ENCODE measurements at places on chromosomes 6 and 20.

DNA sequence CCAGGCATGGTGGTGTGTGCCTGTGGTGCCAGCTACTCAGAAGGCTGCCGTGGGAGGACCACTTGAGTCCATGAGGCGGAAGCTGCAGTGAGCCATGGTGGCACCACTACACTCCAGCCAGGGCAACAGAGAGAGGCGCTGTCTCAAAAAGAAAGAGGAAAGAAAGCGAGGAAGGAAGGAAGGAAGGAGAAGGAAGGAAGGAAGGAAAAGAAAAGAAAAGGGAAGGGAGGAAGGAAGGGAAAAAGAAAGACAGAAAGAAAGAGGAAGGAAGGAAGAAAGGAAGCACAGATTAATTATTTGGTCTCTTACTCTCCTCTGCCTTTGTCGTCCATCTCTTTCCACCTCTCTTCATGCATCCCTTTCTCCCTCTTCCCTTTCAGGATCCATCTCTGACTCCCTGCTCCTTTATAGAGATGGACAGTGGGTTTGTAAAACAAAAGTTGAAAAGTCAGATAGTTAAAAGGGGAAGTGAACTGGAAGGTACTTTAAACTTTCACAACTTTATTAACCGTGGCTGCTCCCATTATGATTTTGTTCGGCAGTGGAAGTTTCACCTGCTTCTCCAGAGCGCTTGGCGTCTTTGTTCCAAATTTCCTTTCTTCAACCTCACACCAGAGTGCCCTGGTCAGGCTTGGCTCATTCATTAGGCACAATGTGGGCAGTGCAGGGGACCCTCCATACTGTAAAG, 1.5 kb downstream of the HLA-DQA1 start:
- no peak for DNase-seq

GRCh38 chr6:47439348-47439668, 38.3 kb upstream of the CD2AP start:
- DNase-seq = no peak

DNA sequence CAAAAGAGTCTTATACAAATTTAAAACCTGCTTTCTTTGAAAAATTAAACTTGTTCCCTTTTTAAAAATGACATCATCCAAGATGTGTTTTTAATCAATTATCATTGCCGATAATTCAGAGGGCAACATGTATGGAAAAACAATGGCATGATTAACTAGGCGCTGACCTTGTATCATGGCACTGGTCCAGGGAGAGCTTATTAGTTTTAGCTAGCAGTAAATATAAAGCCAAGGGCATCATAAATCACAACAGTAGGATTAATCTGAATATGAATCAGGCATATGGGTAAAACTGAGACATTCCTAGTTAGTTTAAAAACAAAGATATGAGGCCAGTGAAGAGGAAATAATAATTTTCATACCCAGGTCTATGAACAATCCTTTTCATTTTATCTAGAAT, 374.0 kb downstream of the HDGFL1 start:
- DNase-seq = no peak

DNA sequence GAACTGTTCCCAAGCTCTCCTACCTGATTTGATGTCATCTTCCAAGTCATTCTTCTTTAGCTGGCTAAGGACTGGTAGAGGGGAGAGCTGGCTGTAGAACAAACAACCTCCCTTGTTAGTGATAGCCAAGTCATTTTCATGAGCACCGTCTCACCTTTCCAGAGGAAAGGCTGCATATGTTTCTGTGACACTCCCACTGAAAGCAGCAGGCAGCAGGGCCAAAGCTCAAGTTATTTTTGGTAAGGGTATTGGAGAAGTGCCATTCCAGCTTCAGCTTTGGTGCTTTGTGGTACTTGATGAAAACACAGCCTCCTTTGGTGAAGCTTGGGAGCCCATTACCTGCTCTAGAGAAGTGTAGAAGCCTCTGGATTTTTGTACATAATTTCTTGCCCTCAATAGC, 5.4 kb upstream of the DOK5 start:
- no peak for DNase-seq

- no peak for DNase-seq
Measured at GRCh38 chr6:11972806-11973205, 39.3 kb upstream of the HIVEP1 start.

DNA sequence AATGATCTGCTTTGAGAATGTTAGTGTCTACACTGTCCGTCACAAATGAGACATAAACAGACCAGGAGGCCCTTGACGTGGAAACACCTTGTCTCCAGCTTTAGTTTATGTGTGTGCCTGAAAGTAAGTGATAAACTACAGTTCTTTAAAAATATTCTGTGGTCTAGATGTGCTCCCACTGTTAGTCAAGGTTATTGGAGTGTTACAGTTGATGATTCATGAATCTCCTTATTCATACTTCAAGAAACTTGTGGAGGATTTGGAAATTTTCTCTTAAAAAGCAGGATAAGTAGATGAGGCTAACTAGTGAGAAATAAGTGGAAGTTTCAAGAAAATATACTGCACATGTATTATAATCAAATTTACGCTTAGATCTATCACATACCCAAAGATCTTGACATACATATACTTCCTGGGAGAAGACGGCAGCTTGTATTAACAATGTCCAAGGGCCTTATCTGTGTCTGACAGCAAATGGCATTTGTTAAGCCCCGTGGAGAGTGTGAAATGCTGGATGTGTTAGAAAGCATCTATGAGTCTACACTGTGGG, 90.5 kb upstream of the MBOAT1 start:
- DNase-seq = no peak

- no peak for DNase-seq
Measured at GRCh38 chr6:4732691-4733315, 43.4 kb upstream of the CDYL start.

GRCh38 chr6:151255811-151256210, 16.0 kb downstream of the AKAP12 start:
- no peak for DNase-seq

- DNase-seq = no peak
Measured at GRCh38 chr6:165823609-165824326, 160.7 kb upstream of the PDE10A start.

- no peak for DNase-seq
Measured at GRCh38 chr6:156827382-156827781, 50.2 kb downstream of the ARID1B start.

DNA sequence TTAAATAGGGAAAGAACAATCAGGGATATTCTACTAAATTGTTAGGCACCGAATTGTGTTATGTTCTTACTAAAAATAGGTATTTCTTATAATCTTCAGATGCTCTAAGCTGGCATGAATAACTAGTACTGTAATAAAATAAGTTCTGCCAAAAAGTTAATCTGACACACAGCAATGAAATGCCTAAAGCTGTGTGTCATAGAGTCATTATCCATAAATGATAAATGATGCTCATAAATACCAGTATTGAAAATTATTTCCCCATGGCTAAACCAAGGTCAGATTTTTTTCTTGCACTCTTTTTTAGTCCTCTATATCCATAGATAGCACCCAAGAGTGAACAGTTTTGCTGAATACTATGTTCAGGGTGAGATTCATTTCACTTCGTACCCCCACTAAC, 11.7 kb upstream of the PRIM2 start:
- DNase-seq = no peak

- DNase-seq = peak; percentile 19
Measured at GRCh38 chr6:156662025-156662445, 115.1 kb upstream of the ARID1B start.

DNA sequence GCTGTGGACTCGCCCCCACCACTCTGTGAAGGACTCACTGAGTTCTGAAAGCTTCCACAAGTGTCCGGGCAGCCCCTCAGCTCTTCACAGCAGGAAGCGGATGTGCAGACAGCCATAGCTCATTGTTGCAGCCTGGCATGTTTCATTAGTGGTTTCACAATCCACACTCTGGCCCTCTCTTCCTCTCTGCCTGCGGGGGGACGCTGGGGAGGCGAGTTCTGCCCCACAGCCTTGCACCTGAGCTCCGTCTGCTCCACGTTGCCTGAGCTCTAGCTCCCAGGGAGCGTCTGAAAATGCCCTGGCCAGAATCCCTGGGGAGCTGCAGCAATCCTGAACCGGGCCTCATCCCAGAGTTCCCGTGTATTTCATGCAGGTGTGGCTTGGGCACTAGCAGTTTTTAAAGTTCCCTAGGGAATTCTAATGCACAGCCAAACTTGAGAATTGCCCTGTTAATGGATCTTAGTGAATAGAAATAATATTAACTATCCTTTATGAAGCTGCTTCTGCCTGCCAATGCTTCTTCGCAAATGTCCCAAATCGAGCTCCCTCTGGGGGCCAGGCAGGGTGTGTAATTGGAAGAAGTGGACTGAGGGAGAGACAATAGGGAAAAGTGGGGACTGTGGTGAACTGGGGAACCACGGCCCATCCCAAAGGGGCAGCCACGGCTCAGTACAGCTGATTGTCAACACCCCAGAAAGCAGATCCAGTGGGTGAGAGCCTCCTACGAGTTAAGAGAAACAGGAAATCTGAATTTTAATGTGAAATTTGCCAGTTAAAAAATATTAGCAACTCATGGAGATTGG, 51.5 kb downstream of the CTCFL start:
- DNase-seq = no peak

- no peak for DNase-seq
Measured at GRCh38 chr6:115947966-115948541, 112.6 kb downstream of the FRK start.

DNA sequence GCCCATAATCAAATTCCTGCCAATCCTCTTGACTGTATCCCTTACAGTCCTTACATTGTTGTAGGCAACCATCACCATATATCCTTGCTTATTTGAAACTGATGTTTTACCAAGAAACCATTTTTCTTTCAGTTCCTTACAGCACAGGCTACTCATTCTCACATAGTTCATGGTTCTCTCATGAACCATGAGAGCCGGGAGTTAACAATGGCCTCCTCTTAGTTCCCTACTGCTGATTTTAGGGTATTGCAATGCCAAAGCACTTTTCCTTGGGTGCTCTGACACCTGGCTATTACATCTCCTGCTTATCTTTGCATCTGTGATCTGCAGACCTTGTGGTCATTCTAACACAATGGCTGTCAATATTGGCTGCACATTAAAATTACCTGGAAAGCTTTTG, 133.4 kb downstream of the MYB start:
- no peak for DNase-seq

DNA sequence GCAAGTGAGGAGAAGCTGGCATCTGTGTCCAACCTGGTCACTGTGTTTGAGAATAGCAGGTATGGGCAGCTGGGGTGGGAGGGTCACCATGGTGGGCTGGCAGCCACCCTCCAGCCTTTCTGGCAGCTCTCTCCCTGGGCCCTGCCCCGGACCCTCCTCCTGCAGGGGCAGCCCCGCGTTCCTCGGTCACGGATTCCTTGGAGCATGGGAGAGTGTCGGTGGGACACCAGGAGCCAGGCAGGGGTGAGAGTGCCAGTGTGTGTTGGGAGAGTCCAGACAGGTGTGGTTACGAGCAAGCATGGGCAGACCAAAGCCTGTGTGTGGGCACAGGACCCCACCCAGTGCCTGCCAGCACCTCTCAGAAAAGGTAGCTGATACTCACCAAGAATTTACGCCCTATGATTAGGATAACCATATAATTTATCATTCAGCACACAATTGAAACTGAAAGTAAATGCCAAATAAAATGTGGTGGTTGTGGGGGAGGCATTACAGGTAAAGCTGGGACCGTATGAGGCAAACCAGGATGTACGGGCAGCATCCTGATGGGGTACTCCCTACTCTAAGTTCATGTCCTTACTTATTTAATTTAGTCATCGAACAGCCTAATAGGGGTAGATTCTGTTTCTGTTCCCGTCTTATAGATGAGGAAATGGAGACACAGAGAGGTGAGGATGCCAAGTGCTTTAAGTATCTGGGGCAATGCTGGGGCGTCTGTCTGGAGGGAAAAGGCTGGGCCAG, 542 bp downstream of the FGD2 start:
- DNase-seq = no peak

- no peak for DNase-seq
Measured at GRCh38 chr6:118918329-118918725, 16.6 kb downstream of the MCM9 start.

DNA sequence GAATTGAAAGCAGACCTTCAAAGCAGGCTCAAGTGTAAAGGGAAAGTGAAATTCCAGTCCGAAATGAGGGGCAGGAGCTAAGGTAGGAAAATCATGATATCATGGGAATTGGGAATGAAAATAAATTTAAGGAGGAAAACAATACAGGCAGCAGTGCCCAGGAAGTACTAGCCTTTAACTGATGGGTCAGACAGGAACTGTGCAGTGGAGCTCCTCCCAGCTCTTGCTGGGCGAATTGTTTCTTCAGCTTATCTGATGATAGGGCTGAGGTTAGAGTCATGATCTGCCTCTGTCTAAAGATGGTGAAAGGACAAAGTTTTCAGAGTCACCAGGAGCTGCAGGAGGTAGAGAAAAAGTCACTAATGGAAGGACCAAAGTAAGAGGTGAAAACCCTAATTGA, 457.9 kb upstream of the PTCHD4 start:
- DNase-seq = no peak

DNA sequence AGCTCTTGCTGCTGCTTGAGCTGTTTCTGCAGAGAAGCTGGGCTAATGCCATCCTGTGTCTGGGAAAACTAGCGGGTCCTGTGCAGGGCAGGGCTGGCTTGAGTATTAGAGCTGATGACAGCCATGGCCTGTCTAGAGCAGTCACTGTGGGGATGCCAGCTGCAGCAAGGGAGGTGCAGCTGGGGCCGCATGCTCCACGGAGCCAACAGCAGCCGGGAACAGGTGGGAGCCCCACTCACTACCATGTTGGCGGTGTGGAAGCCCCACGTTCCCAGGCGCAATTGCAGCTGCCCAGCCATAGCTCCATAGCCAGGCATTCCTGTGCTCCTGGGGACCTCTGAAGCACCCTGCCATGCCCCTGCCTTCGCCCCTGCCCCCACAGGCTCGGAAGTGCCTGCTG, 212.9 kb downstream of the TFAP2C start:
- DNase-seq = no peak

- no peak for DNase-seq
Measured at GRCh38 chr6:24780206-24780605, 5.5 kb downstream of the GMNN start.
